ENCODE measurements at places on chromosomes 2 and 18.

DNA sequence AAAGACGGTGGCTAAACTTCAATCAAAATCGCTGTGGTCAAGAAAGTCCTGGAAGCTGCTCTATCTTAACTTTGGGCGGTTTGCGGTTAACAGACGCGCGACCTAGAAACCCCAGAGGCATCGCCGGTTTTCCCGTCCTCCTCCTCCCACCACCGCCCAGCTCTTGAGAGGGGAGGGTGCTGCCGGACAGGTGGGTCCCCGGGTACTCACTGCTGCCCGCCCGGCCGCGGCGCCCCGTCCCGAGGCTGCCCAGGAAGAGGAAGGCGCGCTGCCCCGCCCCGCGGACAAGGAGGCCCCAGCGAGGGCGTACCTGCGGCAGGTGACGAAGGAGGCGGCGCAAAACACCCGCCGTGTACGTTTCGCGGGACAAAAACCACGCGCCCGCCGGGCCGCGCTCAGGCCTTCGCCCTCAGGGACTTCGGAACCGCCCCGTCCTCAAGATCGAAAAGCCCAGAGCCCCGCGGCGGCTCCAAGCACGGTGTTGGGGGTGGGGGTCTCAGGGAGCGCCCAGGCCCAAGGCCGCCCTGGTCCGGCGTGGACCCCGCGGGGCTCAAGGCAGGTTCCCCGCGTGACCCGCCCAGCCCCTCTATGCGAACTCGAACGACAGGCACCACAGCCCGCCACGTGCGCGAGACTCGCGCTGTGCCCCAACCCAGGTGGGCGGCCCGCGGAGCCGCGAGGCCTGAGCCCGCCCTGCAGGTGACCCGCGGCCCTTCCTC is at the start of gene SH3YL1:
TSS of gene SH3YL1 (minus strand) at position 259 of the 719 bp plus-strand sequence. CDS start at position 211, 48 bp downstream.
- peak; percentile 25 for DNase-seq

GRCh38 chr2:125696560-125696959 is 959.4 kb upstream of the GYPC start:
- DNase-seq: no peak

- DNase-seq: no peak
Observed at GRCh38 chr2:191892391-191892790, 45.5 kb upstream of the CAVIN2 start.

- no peak for DNase-seq
Observed at GRCh38 chr2:237258116-237258515, 155.8 kb downstream of the COL6A3 start.

Measured in stimulated activated naive B cell treated with anti-CD40 and anti-IgM and Interleukin-4, amounts not matched to agents 10 μg/mL and 1 μg/mL and 100 μg/mL, for 72 hours (primary cell).